ENCODE measurements at places on chromosomes 7 and 10.

DNA sequence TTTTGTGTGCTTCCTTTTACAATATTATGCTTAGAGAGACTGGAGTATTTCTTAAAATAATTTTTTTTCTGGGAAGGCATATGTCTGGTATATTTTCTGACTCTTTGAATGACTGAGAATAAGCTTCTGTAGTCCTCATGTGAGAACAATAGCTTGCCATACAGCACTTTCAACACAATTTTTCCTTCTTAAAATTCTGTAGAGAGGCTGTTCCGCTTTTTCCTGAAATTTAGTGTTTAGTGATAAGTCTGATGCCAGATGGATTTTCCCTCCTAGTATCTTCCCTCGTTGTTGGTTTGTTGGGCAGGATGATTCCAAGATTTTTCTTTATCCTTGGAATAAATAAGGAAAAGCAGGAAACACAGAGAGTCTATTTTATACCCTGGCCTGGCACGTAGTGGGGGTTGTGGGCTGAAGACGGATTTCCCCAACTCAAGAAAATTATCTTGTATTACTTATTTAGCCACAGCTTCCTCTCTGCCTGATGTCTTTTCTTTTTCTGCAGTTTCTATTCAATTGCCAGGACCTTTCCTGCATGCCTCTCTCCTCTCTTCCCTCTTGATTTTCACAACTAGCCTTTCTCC, 111.2 kb downstream of the AOAH start:
- DNase-seq = no peak

DNA sequence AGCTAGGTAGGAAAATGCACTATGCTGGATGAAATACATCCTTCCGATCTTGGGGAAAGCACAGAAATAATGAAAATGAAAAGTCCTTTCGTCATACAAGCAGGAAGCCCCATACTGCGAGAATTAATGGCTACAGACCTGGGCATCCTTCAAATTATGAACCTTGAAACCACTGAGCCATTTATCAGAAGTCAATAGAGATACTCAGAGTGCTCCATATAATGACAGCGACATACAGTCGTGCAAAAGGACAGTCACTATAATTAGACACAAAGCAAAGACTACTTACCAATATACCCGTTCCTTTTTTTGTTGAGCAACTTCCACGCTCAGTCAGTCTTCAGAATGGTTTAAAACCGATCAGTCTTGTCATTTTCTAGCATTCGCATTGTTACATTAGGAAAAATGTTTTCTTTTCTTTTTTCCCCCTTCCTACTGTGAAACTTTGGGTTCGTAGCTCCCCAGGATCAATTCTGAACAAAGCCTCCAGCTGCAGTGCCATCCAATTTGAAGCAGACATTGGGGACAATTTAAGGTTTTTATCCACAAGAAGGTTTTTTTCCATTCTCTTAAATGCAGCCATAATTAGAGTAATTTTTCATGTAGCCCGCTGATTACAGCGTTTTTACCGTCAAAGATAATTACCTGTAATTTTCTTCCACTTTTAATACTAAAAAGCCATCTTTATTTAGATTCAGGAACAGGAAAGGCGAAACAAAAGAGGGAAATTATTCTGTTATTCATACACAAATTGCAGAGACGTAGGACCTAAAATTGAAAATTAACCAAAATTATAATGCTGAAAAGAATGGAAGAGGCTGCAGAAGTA, 6.4 kb downstream of the DLX6 start:
- DNase-seq = no peak

DNA sequence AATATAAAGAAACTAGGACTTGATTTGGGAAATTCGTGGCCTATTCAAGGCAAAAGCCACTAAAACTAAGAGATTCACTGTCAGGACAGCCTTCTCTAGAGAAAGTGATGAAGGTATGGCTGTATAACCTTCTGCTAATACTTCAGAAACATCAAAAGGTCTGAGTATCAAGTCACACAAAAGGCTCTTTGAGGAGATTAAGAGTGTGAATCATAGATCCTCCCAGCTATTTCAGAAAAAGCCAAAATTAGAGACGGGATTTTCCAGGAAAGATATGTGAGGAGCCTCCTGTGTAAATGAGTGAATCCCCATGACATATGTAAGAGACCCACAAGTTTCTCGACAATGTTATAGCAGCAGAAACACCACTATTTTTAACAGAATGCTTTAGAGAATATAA, 56.2 kb downstream of the UBE3C start:
- DNase-seq = no peak

GRCh38 chr7:37495574-37496184, 47.0 kb upstream of the ELMO1 start:
- DNase-seq = no peak

DNA sequence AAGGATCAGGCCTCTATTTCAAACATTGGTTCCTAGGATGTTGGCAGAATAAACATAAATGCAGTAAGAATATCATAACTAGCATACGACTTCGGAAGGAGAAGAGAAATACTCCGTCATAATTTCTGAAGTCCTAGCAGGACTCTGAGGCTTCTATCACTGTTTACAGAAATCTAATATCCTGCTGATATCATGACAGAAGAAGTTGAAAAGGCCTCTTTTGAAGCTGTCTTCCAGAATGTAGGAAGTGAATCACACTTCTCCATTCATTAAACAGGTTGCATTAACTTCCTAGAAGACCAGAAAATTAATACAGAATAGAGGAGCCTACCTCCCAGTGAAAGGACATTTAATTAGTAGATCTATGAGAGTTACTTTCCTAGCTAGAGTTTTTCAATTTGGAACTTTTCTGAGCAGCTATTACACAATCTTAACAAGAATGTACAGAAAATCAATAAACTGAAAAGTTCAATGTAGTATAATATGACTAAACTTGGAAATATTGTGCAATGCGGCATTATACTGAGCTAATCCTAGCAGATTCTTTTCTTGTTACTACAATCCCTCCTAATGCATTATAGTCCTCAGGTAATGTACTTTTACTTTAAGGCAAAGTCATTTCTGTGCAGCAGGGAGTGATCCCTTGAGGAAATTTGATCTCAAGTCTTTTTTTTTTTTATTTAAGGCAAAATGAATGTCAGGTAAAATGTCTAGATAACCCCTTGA, 622.6 kb upstream of the CELF2 start:
- DNase-seq = no peak

- DNase-seq = no peak
Observed at GRCh38 chr7:110568932-110569331, 522.0 kb upstream of the LRRN3 start.

DNA sequence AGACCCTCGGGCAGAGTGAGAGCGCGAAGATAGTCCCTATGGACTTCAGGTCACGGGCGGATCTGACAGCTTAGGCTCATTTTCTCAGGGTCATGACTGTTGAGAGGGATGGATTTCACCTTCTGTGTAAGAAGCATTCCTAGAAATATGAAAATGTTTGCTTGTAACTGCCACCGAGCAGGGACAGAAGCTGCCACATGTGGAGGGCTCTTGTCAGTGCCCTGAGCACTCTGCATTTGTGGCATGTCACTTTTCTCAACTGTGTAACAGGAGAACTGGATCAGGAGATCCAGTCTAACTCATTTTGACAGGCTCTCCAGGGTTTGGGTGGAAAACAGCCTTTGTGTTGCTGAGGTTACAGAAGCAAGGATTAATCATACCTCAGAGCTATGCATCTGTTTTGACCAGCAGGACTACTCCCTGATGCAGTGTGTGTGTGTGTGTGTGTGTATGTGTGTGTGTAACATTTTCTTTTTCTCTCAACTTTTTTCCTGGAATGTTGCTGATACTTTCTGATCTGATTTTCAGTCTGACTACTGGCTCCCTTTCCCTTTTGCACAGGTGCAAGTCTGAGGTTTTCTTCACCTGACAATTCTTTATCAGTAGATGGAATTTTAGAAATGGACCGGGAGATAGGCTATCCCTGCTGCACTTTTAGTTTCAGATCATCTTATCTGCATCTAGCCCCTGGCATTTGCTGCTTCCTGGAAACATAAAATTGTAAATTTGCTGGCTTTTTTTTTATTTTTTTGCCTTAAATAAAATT, 183.3 kb downstream of the STK31 start:
- no peak for DNase-seq

DNA sequence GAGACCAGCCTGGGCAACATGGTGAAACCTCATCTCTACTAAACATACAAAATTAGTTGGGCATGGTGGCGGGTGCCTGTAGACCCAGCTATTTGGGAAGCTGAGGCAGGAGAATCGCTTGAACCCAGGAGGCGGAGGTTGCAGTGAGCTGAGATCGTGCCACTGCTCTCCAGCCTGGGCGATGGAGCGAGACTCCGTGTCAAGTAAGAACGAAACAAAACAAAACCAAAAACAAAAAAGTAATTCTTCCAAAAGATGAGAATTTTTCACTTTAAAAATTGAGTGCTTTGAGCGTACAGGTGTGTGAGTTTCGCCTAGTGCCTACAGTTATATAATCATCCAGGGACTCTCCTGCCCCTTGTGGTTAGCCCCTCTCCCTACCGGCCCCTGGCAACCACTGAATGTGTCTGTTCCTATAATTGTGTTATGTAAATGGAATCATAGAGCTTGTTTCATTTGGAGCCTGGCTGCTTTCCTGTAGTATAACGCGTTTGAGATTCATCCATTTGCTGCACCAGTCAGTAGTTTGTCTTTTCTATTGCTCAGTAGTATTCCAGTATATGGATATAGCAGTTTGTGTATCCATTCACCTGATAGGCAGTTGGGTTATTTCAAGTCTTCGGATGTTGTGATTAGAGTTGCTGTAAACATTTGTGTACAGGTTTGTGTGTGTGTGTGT, 80.0 kb downstream of the RBM33 start:
- DNase-seq = no peak

- no peak for DNase-seq
Observed at GRCh38 chr7:30468041-30468440, 10.5 kb downstream of the NOD1 start.

DNA sequence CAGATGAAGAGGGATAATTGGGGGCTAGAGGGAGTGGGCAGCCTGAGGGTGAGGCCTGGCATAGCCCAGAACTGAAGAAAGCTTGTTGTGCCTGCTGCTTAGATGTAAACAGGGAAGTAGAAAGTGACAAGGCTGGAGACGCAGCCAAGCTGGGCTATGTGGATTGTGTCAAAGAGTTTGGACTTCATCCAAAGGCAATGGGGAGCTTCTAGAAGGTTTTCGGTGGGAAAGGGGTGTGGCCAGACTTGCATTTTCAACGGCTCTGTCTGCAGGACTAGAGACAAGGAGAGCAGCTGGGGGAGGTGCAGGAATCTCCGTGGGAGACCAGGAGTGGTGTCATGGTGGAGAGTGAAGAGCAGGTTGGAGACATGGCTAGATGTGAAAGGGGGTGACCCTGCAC, 48.8 kb downstream of the GOLGA7B start:
- no peak for DNase-seq

DNA sequence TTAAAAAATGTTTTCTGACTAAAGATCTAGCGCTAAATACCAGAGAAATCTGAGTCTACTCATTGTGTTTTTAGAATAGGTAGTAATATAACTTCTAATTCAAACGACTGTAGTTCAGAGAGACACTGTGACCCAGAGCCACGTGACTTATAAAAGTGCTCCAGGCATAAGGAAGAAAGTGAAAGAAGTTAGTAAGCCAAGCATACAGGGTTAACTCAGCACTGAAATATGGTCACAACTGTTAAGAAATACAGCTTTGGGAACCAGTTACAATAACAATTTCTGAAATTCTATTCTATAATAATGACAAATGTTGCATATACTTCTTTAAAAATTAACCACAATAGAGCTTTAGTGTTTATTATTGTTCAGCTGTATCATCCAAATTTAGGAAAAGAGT, 119.1 kb downstream of the TFEC start:
- no peak for DNase-seq

DNA sequence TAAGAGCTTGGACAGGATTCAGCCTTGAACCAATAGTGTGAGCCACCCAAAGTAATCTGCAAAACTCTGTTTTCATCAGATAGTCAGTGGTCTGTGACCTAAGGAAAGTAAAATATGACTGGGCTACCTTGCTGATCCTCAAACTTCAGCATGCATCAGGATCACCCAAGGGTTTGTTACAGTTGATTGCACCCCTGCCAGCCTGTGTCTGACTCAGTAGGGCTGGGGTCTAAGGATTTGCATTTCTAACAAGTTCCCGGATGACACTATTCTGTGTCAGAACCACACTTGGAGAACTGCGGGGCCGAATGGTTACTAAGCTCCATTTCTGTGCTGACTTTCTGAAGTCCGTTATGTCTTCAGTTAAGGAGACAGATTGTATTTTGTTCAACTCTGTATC, 40.6 kb upstream of the TSPAN13 start:
- no peak for DNase-seq

DNA sequence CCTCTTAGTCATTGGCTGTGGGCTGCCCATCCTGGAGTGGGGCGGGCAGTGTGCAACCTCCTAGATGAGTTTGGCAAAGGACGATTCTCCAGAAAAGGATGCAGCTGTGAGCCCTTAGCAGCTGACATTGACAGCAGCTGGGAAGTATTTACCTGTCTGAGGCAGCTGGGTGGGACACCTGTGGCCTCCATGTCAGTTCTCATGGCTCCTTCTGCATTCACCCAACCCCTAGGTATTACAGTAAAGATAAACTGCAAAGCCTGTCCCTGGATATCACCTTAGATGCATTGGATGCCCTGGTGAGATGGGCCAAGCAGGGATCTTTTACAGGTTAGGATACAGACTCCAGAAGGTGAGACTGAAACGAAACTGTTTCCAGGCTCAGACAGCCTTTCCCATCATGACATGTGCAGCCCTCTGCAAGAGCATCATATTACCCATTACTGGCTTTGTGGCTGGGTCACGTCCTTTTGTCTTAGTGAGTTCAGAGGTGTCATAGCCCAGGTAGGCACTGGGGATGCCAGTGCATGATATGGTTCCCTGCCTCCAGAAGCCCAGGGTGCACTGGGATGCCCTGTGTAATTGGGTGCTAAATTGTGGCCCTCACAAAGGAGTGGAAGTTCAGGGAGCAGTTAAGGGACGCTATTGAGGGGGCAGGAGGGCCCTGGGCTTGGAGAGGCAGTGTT, 28.9 kb downstream of the MINDY4 start:
- DNase-seq = no peak

- no peak for DNase-seq
Observed at GRCh38 chr7:45589915-45590678, 15.9 kb downstream of the ADCY1 start.

DNA sequence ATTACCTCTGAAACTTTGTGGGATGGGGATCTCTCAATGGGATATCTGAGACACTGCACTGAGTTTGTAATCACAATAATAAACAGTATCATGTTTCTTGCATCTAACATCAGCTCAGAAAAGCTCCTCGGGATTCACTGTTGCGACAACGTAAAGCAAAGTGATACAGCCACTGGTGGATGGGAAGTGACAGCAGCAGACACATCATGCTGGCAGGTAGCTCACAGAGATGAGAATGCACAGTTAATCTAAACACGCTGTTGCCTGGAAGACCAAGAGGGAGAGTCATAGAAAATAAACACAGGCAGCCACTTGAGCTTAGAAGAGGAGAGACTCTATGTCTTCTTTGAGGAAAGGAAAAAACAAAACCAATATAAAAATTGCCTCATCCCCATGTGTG, 513.8 kb downstream of the MAGI2 start:
- no peak for DNase-seq

- no peak for DNase-seq
Observed at GRCh38 chr7:98740643-98741042, 123.6 kb downstream of the NPTX2 start.

DNA sequence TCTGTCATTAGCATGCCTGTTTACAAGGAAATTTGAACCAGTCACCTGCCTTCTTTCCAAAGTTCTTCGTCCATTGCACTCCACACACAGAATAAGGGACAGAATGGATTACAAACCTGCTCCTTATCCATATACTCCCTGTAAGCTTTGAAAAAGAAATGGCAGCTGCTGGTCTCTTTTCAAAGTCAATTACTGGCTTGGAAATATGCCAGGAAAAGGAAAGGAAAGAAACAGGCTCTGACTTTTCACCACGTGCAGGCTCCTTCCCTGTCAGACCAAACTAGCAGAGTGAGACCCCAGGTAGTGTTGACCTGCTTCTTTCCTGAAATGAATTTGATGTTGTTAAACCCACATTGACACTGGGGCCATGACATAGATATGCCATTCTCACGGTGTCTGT, 84.5 kb downstream of the LHFPL3 start:
- DNase-seq = no peak
